Effector CD8-positive, alpha-beta T cell (primary cell): ENCODE measurements at places on chromosomes 7 and 10.

- no peak for DNase-seq
These were observed 43.2 kb downstream of the CCNY start for GRCh38 chr10:35379226-35380137.

GRCh38 chr7:142800699-142801260 is 30.0 kb downstream of the PRSS2 start:
- no peak for DNase-seq

DNA sequence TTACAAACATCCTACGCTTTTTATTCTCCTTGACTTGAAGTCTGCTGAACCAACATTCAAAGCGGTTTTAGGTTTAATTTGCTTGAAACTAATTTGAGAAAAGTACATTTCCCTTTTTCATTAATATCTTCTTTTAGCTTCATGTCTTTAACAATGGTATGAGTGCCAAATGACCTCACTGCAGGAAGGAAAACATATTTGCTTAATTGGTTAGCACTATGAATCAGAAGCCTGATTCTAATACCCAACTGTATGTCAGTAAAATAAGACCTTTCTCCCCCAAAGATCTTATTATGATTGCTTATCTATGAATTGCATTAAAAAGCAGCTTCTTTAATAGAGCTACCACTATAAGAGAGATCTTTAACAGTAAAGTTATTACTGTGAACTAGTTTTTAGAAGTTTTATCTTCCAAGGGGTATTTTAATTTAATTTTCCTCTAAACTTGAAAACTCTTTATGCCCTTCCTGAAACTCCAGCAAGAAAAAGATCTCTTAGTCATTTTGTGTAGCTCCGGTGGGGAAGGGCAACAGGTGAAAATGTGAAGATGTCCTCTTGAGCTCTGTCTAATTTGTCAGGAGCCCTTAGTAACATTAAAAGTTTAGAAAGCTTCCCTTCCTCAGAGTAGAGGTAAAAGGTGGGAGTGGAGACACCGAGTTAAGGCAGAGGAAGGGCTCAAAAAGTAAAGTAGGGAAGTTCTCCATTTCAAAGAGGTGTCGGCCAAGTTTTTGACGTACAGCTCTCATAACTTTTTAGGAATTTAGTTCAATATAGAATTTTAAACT is 6.1 kb downstream of the COL1A2 start:
- DNase-seq = no peak

DNA sequence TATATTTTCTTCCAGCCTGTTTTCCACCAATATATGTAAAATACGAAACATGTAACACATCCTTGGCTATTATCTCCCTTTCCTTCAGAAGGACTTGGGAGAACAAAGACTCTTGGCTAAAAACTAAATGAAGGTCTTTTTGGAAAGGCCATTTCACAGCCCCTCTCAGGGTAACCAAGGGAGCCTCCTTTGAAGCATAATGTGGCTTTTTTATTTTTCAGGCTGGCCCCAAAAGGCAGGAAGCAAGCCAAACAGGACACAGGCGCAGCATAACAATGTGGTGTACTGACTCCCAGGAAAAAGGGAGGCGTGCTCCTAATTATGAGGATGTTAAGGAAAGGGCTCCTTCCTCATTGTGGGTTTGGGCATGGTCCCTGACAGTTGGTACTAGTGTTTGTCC is 30.3 kb upstream of the CCSER2 start:
- no peak for DNase-seq

DNA sequence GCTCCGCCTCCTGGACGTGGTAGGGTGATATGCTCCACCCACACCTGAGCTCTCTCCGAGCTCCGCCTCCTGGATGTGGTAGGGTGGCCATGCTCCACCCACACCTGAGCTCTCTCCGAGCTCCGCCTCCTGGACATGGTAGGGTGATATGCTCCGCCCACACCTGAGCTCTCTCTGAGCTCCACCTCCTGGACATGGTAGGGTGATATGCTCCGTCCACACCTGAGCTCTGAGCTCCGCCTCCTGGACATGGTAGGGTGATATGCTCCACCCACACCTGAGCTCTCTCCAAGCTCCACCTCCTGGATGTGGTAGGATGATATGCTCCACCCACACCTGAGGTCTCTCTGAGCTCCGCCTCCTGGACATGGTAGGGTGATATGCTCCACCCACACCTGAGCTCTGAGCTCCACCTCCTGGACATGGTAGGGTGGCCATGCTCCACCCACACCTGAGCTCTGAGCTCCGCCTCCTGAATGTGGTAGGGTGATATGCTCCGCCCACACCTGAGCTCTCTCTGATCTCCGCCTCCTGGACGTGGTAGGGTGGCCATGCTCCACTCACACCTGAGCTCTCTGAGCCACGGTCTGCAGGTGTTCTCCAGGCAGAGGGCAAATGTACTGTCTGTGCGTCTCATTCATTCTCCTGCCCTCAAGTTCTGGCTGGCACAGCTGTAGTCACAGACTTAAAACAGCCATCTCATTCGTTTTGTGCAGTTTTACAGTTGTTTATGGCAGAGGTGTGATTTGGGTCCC is 252.4 kb downstream of the DIP2C start:
- DNase-seq = no peak

GRCh38 chr7:107002126-107002525 is 42.4 kb upstream of the PRKAR2B start:
- DNase-seq = no peak

DNA sequence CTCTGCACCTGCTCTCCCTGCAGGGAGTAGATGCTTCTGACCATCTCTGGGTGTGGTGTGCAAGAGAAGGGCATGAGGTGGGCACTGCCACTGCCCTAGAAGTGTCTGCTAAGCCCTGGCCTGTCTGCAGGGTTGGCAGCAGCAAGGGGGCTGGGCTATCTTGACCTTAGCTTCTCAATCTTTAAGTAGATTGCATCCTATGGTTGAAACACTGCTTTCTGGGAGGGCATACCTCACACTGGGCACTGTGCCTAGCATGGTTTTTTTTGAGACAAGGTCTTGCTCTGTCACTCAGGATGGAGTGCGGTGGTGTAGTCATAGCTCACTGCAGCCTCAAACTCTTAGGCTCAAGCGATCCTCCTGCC is 54.9 kb downstream of the CLIP2 start:
- DNase-seq = no peak

DNA sequence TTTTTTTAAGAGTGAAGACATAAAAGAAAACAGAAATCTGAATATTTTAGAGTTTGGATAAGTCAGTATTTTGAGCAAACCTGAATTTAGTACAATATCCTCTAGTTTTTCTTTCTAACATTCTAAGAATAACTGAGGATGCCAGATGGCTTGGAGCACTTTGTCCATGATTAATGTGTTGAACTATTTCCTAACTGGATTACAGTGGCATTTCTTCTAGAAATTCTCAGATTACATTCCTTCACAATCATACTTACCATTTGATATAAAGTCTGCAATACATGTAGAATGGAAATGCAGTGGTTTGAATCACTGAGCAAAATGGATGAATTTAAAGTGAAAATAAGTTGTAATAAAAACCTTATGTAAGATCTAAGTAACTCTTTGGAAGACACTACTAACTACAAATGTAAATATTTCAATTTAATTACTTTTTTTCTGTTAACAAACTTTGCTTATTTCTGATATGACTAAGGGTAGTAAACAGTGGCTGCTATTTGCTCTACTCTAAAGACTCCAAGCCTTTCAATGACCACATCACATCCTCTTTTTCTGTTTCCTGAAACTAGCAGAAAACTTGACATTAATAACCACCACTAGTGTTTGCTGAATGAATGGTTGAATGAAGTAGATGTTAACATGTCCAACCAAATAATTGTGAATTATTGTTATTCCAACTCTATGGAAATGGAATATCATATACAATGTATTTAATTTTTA is 102.8 kb downstream of the PRKG1 start:
- no peak for DNase-seq

- no peak for DNase-seq
These were observed 54.5 kb downstream of the SCRN1 start for GRCh38 chr7:29935111-29935510.

DNA sequence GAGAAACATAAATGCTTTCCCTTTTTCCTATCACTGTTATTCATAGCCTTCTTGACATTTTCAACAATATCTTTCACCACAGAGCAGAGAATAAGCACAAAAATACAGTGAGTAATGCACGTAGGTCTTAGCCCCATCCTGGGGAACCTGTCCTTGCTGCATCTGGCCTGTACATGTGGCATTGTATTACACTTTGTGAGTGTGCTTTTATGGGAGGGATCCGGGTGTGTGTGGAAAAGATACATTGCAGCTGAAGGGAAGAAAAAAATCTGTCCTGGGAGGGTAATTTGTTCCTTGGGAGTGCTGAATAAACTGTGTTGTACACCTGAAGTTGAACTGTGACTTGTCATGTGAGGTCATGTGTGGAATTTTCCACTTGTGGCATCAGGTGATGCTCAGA is 422.7 kb upstream of the LRGUK start:
- no peak for DNase-seq

GRCh38 chr7:11330208-11330607 is 356.5 kb downstream of the PHF14 start:
- DNase-seq = no peak
